ENCODE measurements at places on chromosomes 3 and 15.

- no peak for DNase-seq
These were observed 1.2 kb downstream of the PRR20G start for GRCh38 chr3:127286571-127287140.

- no peak for DNase-seq
These were observed 64.4 kb upstream of the PPARG start for GRCh38 chr3:12224181-12225147.

DNA sequence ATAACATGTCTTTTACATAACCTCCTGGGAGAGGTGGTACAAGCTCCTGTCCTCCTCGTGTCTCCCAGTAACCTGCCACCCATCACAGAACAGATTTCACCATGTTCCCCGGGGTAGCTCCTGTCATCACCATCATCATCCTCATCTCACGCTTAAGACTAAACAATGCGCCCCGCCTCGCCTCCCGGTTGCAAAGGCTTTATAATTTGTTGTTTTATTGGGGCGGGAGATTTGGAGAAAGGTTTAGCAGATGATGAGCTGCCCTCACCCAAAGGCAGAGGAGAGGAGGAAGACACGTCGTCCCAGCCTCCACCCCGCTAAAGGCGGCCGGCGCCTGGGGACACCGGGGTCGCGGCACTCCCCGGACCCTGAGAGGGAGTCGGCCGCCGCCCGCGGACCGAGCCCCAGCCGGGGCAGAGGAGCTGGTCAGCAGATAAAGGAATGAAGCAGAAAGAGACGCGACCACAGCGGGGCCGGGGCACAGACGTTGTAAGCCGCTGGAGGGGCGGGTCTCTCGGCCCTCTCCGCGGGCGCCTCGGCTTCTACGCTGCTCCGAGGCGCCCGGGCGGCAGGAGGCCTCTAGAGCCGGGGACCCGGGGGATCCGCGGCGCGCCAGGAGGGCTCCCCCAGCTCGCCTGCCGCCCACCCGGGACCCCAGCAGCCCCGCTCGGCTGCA lies 589 bp downstream of the HERC1 start:
- peak; percentile 32 for DNase-seq

DNA sequence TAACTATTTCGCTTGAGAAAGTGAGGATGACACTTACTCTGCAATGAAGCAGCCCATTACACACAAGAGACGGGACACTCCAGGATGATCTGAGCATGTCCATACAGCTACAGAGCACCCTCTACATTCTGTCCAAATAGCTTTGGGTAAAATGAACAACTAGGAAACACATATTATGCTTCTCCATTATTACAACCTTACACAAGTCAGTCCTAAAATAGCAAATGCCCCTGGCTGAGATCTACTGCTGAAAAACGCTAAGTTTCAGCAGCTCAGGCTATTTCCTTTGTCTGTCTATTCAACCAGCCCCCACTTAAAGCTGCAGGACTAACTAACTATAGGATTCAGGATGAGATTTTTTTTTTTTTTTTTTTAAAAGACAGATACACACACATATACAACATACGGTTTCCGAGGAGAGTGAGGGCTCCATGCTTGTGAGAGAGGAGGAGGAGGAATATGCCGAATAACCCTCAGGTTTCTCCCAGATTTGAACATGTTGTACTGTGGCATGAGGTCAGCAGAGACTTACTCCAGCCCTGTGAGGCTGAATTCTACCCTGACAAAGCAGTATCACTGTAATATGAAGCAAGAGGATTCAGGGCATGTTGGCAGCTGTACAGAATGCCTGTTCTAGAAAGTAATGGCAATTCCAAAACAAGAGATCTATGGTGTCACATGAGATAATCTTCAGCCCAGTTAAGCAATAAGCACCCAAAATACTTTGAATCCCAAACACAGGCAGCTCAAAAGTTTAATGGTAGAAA lies 117.3 kb upstream of the PLXND1 start:
- no peak for DNase-seq

DNA sequence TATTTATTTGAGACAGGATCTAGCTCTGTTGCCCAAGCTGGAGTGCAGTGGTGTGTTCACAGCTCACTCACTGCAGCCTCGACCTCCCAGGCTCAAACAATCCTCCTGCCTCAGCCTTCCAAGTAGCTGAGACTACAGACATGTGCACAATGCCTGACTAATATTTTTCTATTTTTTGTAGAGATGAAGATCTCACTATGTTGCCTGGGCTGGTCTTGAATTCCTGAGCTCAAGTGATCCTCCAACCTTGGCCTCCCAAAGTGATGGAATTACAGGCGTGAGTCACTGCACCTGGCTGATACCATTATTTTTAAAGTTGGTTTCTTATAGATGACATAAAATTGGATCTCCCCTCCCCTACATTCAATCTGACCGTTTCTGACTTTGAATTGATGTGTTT lies 139.5 kb upstream of the RGMA start:
- DNase-seq: no peak

GRCh38 chr3:170644711-170645110 lies 58.8 kb upstream of the SLC7A14 start:
- DNase-seq: no peak

DNA sequence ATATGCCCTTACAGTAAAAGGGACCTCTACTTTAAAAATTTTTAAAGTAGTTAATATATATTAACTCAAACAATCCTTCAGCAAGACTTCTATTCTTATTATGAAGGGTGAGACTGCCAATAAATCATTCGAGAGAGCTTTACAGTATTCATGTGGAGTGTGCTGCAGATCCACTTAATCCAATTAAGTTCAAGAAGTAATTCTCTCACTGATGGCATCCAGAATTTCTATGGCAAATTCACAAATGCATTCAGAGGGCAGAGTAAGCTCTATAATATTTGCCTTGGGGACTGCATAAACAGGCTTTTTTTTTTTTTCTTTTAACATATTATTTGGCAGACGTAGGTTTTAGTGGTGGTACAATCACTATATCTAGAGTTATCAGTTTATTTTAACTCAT lies 692.0 kb downstream of the NLGN1 start:
- DNase-seq: no peak

GRCh38 chr15:29784413-29784812 lies 37.9 kb downstream of the TJP1 start:
- no peak for DNase-seq

GRCh38 chr3:157151151-157151550 lies 8.8 kb downstream of the CCNL1 start:
- no peak for DNase-seq

- no peak for DNase-seq
These were observed 309.7 kb downstream of the SLC9A9 start for GRCh38 chr3:143538577-143538981.

- peak; percentile 39 for DNase-seq
These were observed 9.6 kb upstream of the PSMD2 start for GRCh38 chr3:184289426-184289938.

DNA sequence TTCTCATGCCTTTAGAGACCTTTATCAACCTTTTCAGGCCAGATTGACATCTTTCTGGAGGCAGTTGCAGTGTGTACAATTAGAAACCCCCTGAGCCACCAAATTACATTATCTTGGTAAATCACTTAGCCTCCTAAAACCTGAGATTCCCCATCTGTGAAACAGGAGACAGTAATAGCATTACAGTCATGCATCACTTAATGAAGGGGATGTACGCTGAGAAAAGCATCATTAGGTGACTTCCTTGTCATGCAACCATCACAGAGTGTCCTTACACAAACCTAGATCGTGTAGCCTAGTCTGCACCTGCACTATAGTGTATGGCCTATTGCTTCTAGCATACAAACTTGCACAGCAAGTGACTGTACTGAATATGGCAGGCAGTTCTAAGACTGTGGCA lies 400.8 kb upstream of the CNTN3 start:
- DNase-seq: no peak

GRCh38 chr3:135239615-135239884 lies 444.5 kb downstream of the EPHB1 start:
- DNase-seq: no peak

DNA sequence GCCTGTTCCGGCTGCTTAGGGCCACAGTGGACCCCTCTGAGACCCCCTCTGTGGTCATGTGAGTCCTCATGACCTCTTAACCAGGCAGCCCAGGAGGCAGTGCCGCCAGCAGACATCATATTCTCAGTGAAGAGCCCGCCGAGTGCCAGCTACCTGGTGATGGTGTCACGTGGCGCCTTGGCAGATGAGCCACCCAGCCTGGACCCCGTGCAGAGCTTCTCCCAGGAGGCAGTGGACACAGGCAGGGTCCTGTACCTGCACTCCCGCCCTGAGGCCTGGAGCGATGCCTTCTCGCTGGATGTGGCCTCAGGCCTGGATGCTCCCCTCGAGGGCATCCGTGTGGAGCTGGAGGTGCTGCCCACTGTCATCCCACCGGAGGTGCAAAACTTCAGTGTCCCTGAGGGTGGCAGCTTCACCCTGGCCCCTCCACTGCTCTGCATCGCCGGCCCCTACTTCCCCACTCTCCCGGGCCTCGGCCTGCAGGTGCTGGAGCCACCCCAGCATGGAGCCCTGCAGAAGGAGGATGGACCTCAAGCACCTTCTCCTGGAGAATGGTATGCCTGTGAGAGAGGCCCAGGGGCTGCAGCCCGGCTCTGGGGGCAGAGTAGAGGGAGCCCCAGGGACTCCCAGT lies 176.1 kb downstream of the TBC1D2B start:
- DNase-seq: no peak

GRCh38 chr15:22907161-22907950 lies 68.9 kb downstream of the NIPA2 start:
- no peak for DNase-seq

DNA sequence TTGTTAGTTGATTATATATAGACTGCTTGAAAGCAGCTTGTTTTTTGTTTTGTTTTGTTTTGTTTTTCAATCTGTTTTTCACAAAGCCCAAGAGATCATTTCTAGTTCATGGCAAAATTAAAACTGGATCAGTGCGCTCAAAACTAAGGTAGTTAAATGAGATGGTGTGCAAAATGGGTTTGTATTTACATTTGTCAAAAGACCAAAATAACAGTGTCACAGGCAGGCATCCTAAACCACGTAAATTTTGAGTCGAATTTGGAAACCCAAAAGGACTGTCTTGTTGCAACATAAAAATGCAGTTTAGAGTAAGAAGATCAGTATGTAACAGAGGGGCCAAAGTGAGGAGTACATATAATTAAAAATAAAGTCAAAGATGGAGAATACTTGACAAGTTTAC lies 2.4 kb downstream of the DMXL2 start:
- DNase-seq: no peak

DNA sequence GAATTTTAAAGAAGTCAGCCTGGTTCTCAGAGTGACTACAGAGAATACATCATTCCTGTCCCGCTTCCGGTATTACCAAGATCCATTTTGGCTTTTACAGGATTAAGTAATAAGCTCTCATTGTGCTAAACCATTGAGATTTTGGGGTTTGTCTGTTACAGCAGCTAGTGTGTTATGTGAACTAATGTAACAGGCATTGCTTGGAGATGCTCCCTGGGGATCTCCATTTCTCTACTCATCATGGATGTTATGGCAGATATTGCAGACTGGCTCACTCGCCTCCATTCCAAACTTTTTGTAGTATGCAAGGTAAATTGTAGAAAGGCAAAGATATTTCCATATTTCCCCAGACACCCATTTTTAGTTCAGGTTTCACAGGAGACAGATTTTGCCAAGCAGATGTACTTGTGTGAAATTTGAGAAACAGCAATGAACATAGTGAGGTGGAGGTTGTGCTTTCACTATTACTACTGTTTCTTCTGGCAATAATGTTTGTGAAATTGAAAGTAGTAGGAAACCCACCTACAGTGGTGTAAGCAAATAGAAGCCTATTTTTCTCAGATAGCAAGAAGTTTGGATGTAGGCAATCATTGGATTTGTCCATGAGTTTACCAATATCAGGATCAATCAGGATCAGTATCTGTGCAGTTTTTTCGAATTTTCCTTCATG lies 177.1 kb upstream of the GALNT15 start:
- no peak for DNase-seq

- no peak for DNase-seq
These were observed 145.9 kb upstream of the GALNT15 start for GRCh38 chr3:16028604-16029003.

GRCh38 chr15:63202861-63203260 lies 13.5 kb downstream of the RAB8B start:
- DNase-seq: no peak

DNA sequence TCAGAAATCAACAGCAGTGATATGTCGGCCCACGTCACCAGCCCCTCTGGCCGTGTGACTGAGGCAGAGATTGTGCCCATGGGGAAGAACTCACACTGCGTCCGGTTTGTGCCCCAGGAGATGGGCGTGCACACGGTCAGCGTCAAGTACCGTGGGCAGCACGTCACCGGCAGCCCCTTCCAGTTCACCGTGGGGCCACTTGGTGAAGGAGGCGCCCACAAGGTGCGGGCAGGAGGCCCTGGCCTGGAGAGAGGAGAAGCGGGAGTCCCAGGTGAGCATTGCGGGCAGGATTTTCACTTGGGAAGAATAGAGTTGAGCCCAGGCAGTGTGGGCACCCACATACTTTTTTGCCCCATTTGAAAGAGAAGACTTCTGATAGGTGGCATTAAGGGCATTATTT lies 57.4 kb downstream of the DNASE1L3 start:
- DNase-seq: no peak

DNA sequence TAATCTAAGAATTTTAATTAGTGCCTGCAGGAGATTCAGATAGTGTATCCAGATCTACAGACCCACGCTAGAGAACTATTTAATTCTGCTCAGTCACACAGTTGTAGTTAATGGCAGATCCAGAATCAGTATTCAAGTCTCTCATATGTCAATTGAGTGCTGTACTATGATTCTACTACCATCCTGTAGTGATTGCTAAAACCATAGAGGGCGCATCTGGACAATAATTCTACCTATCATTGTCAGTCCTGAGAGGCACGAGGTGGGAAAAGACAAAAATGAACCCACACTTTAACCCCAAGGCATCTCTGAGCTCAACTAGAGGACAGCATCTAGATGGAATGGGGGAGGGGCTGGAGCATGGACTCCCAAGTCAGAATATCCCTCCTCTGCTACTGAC lies 22.7 kb downstream of the DHX36 start:
- DNase-seq: no peak

- DNase-seq: no peak
These were observed 10.5 kb downstream of the ELP6 start for GRCh38 chr3:47503033-47503432.

DNA sequence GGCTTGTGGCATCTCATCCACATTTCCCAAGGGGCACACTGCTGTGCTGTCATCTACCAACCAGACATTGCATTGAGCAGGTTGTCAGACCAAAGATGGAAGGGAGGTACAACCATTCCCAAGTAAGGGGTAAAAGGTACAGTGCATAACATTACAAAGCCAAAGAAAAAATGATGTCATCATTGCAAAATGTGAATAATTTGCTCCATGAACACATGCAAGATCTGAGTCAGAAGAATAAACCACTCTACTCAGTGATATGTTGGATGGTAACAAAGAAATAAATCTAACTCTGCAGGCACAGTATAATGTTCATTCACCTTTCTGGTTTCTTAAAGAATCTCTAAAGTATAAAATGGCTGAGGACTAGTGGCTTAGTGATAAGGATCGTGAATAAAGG lies 202.7 kb downstream of the MAGI1 start:
- no peak for DNase-seq

GRCh38 chr15:68817304-68818065 lies 3.2 kb downstream of the ANP32A start:
- peak; percentile 55 for DNase-seq

- DNase-seq: no peak
These were observed 22.8 kb upstream of the FLNB start for GRCh38 chr3:57985176-57985983.

- DNase-seq: no peak
These were observed 25.9 kb upstream of the AKAP13 start for GRCh38 chr15:85354461-85354860.

Data from central memory CD8-positive, alpha-beta T cell (primary cell).